ENCODE measurements at places on chromosomes 16 and 17.

DNA sequence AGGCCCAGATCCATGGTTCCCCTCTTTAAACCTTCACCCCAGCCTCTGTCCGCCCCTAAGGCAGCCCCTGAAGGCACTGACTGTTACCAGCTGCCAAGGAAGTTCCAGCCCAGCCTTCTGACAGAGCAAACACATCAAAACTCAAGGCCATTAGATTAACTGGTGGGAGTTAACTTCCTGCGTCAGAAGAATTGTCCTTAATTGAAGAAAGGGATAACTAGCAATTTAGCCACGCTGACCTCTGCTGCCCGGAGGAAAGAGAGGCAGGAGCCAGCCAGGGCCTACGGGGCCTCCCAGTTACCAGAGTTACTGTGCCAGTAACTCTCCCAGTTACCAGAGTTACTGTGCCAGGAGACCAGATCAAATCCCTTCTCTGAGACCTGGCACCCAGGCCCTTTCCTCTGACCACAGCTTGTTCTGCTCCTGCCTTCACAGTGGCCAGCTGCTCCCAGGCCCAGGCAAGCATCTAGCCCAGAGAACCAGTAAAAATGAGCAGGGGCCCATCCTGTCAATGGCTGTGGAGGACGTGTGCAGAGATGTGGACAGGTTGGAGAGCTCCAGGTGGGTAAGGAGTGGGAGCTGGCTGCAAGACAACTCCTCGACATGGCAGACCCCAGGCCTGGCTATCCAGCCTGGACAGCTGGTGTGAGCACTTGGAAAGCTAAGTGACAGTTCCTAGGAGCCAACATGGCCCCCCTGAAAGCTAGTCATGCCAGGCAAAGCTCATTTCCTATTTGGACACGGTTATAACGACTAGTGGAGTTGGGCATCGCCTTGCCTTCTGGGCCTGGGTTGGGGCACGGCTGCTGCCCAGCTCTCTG, 2.8 kb upstream of the PITPNM3 start:
- no peak for DNase-seq

GRCh38 chr16:72018470-72018869, 9.9 kb downstream of the DHODH start:
- DNase-seq = no peak

DNA sequence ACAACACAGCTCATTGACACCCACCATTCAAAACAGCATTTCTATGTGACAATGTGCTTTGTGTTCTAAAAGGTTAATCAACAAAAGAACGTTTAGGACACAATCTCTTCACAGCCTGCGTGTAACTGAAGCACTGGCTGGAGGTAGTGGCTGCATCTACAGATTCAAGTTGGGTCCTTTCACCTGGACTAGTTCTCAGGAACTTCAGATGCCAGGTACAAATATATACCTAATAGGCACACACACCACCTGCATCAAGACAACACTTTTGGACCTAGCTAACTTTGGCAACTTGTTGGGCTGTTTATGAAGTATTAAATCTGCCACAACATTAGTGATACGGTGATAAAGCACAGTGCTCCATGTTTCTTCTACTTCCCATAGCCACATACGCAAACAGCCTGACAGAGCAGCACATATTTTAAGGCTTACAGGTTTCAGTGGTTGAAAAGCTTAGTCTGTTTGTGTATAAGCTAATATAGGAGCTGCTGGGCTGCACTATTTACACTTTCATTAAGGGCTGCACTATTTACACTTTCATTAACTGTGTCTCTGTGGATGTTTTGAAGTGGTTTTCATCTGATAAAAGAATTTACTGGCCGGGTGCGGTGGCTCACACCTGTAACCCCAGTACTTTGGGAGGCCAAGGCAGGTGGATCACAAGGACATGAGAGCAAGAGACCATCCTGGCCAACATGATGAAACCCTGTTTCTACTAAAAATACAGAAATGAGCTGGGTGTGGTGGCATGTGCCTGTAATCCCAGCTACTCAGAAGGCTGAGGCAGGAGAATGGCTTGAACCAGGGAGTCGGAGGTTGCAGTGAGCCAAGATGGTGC, 132.6 kb downstream of the PARN start:
- DNase-seq = no peak

DNA sequence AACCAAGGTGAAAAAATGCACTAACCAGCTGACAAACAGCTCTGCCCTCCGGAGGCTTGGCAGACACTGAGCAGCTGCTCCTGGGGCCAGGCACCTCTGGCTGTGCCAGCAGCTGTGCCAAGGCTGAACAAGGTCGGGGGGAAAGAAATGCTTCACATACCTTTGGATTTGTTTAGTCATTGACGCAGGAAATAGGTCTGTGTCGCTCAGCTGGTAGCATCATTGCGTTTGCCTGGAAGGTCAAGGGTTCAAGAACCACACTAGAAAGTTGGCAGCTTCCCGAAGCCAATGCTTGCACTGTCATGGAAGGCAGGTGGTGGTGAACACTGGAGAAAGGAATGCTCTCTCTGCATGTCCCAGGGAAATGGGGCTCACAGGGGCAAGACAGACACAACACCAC, 63.5 kb downstream of the PCTP start:
- DNase-seq = no peak

GRCh38 chr17:14072881-14073280, 3.6 kb downstream of the COX10 start:
- DNase-seq = no peak

- peak; percentile 79 for DNase-seq
Observed at GRCh38 chr17:9880582-9880999, 24.5 kb downstream of the RCVRN start.

DNA sequence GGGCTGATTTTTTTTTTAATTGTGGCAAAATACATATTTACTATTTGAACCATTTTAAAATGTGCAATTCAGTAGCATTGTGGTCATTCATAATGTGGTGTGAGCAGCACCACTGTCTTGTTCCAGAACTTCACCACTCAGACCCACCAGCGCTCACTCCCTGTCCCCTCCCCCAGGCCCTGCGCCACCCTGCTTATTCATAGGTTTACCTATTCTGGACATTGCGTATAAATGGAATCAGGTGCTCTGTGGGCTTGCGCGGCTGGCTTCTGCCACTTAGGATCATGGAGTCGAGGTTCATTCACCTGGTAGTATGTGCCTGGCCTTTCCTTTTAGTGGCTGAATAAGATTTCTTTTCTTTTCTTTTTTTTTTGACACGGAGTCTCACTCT, 59.4 kb downstream of the NT5M start:
- no peak for DNase-seq

GRCh38 chr16:2955438-2955778, 8.7 kb upstream of the KREMEN2 start:
- DNase-seq = no peak

DNA sequence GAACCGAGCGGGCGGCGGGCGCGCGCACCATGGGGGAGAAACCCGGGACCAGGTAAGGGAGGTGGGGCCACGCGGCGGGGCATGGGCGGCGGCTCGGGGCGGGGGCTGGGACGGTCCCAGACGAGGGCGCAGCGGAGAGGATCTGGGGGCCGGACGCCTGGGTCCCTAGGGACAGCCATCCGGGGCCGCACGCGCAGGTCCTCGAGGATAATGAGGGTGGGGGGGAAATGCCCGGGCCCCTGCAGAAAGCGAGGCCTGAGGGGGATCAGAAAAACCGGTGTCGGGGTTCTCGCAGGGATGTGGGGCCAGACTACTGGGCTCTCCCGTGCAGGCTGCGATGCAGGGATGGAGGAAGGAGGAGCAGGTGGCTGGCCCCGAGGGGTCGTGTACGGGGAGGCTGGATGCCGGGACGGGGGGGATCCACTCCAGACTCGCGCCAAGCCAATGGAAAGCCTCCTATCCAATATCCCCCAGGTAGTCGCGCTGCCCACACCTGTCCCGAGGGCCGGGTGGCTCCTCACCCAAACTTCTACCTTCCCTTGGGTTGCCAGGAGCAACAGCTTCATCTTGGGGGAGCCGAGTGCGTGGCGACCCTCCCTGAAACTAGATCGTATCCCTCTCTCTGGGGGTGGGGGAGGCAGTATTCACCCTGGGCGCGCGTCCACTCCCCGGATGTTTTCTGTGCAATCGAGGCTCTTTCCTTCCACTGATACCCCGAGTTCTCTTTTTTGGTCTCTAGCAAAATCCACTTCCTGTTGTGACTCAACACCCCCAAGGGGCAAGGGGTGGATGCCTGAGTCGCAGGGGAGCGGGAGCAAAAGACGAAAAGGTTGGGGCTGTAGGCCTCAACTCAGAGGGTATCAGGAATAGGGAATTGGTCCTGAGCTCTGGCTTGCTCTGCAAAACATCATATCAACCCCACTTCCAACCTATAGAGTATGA, 532 bp downstream of the ARRB2 start:
- no peak for DNase-seq

- no peak for DNase-seq
Observed at GRCh38 chr16:27853651-27854050, 209.9 kb downstream of the GSG1L start.

- DNase-seq = no peak
Observed at GRCh38 chr16:11634312-11634711, 33.9 kb upstream of the SNN start.

- no peak for DNase-seq
Observed at GRCh38 chr16:66240088-66240487, 126.4 kb upstream of the CDH5 start.

- no peak for DNase-seq
Observed at GRCh38 chr17:21289902-21290571, 5.5 kb downstream of the MAP2K3 start.

GRCh38 chr16:25608002-25608401, 83.8 kb upstream of the HS3ST4 start:
- DNase-seq = no peak

DNA sequence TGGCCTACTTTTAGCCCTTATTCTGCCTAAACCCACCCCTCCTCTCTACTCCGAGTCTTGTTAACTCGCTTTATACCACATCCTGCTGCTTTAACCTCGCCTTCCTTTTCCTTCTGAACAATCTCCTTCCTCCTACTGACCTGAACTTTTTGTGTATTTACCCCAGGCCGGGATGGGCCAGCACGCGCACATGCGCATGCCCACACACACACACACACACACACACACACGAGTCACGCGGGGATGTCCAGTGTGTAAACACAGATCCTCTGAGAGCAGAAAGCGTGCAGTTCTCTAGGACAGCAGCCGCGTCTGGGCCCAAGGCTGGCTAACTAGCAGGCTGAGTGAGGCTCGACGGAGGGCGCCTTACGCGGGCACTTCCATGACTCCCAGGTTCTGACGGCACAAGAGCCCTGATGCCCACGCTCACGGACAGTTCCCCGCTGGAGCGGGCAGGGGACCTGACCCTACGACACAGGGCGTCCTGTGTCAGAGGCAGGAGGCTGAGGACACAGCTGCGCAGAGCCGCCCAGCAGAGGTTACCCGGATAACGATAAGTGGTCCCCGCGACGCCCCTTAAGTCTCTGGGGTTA, 610 bp downstream of the PIK3R5 start:
- DNase-seq = no peak

DNA sequence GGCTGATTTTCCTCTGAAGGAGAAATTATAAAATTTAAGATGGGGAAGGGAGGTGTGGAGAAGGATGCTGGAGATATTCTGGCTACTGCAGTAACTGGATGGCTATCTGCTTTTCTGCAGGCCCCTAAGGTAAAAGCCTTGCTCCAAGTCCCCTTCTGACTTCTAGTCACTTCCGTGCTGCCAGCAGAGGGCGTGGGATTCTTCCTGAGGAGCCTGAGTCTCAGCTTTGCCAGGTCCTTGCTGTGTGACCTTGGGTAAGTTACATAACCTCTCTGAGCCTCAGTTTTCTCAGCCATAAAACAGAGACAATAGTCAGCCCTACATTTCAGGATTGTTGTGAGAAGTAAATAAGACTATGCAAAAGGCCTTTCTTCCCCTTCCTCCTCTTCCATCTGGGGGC, 24.3 kb upstream of the TMEM220 start:
- DNase-seq = no peak

DNA sequence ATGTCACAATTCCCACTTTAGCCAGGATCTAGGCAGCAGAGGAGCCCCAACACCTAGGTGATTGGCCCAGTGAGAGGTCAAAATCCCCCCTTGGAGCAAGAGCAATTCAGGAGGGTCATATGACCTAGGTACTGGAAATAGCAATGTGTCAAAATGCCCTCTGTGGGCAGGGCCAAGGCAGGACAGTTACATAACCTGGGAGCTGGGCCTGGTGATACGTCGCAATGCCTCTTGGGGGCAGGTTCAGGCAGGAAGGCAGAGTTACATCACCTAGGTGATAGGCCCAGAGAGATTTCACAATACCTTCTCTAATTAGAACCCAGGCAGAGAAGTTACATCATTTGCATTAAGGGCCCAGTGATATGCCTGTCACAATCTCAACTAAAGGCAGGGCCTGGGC, 1906.3 kb downstream of the TP53TG3F start:
- no peak for DNase-seq

- no peak for DNase-seq
Observed at GRCh38 chr16:552171-552570, 8.0 kb upstream of the PRR35 start.

GRCh38 chr17:9594065-9594464, 17.6 kb downstream of the CFAP52 start:
- no peak for DNase-seq

GRCh38 chr17:32142857-32143526, 690 bp downstream of the RHOT1 start:
- DNase-seq = no peak

DNA sequence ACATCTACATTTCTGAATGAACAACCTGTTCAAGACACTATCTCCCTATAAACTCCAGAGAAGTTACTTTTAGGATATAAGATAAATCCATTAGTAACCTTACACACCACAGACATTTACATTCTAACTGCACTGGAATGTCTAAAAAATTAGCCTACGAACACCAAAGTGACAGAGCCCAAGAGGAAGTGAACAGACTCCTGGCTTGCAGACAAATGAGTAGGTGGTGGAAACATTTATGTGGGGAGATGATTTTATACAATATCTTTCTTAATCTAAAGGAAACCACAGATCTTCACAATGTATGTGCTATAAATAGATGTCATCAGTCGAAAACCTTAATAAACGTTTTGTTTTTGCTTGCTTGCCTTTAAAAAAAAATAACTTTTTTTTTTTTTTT, 18.8 kb downstream of the ZNF652 start:
- no peak for DNase-seq

DNA sequence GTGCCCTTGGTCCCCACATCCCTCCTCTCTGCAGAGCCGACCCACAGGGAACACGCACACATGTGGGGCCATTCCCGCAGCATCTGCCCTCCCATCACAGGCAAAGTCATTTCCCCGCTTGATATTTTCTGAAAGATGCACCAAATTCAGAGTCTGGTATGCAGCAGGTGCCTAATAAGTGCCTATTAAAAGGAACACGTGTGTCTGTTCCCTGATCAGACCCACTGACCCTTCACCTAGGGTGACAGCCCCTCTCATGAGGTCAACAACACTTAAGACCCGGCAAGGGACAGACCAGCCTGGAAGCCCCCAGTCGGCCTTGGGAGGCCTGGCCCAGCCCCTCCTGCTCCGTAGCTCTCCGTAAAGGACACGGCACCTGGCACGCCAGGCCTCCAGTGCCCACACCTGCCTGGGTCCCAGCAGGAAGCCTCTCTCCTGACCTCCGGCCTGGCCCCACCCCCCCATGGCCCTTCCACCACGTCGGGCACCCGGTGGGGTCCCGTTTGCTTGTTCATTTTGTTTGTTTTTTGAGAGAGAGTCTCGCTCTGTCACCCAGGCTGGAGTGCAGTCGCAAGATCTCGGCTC, 20.0 kb downstream of the UNKL start:
- DNase-seq = no peak

Data from epithelial cell of prostate (primary cell).